ENCODE measurements at places on chromosomes 3 and 15.
A peak's percentile ranks its signal among the peaks of the same experiment; 100 is the strongest.

GRCh38 chr3:42014458-42014920 is 52.6 kb upstream of the ULK4 start:
- peak overlapping the region; percentile 58 for H3K27ac ChIP-seq
- DNase-seq, result no peak
- no peaks in the 10 kb centered on the region for H3K36me3 ChIP-seq
- H3K27me3 ChIP-seq, result peaks cover 7% of the 10 kb centered on the region
- peak overlapping the region; percentile 92 for H3K4me3 ChIP-seq

DNA sequence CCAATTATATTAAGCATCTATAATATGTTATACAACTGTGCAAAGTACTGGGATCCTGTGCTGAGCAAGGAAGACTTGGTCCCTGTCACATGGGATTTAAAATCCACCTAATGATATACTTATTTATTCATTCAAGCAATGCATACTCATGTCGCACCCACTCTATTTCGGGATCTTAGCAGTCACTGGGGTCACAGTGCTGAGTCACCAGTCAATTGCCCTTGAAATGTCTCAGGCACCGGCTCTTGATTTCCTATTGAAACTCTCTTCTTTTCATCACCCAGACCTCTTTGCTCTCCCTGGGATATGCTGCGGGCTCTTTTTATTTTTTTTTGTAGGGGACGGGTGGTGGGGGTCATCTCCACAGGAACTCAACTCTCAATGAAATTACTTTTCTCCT is 194.5 kb upstream of the GAP43 start:
- H3K27me3 ChIP-seq, result peaks cover 8% of the 10 kb centered on the region
- no peak overlapping the region for H3K4me3 ChIP-seq
- no peak overlapping the region for H3K27ac ChIP-seq
- no peak for DNase-seq
- no peaks in the 10 kb centered on the region for H3K36me3 ChIP-seq
- H3K4me1 ChIP-seq, result no peaks in the 10 kb centered on the region

GRCh38 chr3:185361920-185362319 is 1.0 kb upstream of the MAP3K13 start:
- H3K27me3 ChIP-seq, result peaks cover 64% of the 10 kb centered on the region
- no peak overlapping the region for H3K4me3 ChIP-seq
- no peak for DNase-seq
- no peak overlapping the region for H3K27ac ChIP-seq
- H3K4me1 ChIP-seq, result peaks cover 23% of the 10 kb centered on the region

GRCh38 chr3:77372018-77372417 is 332.1 kb downstream of the ROBO2 start:
- H3K4me3 ChIP-seq, result no peak overlapping the region
- peaks cover 3% of the 10 kb centered on the region for H3K27me3 ChIP-seq
- H3K36me3 ChIP-seq, result no peaks in the 10 kb centered on the region
- peaks cover 5% of the 10 kb centered on the region for H3K4me1 ChIP-seq

DNA sequence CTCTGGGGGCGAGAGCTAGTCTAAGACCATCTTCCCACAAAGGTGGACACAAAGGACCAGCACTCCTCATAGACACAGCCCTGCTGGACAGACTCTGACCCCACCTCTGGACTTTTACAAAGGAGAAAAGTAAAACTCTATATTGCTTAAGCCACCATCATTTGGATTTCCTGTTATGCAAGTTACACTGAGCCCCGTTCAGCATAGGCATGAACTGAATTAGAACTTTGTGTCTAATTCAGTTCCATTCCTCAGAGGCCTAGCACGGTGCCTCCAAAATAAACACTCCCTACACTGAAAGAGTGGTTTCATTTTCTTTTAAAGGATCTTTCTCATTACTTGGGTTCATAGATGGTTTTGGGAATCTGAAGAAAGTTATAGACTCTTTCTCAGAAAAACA is 79.2 kb upstream of the OCA2 start:
- H3K27ac ChIP-seq, result no peak overlapping the region
- no peak overlapping the region for H3K4me3 ChIP-seq
- H3K36me3 ChIP-seq, result peaks cover 57% of the 10 kb centered on the region

DNA sequence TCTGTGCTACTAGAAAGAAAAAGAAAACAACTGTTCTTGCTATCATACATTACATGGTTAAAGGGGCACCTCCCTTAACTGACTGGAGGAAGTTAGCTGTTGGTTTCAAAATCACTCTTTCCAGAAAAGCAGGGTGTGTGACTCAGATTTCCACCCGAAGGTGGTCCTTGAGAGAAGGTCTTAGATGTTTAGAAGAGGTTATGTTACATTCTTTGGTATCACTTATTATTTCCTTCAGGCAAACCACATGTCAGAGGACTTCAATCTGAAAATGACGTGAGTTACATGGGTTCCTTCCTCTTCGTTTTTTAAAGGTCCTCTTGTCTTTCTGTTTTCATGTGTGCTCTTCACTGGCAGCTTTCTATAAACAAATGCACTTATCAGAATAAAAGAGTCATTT is 307.9 kb upstream of the CBLB start:
- H3K4me1 ChIP-seq, result no peaks in the 10 kb centered on the region
- H3K36me3 ChIP-seq, result no peaks in the 10 kb centered on the region
- no peak for DNase-seq
- H3K27ac ChIP-seq, result peak overlapping the region; percentile 4
- no peaks in the 10 kb centered on the region for H3K27me3 ChIP-seq

- no peak for DNase-seq
- peaks cover 8% of the 10 kb centered on the region for H3K27me3 ChIP-seq
- no peak overlapping the region for H3K27ac ChIP-seq
- no peak overlapping the region for H3K4me3 ChIP-seq
Measured at GRCh38 chr3:23691357-23691895, 114.3 kb upstream of the UBE2E1 start.

GRCh38 chr3:168973206-168973605 is 690.3 kb downstream of the MECOM start:
- H3K27ac ChIP-seq, result no peak overlapping the region
- H3K27me3 ChIP-seq, result peaks cover 3% of the 10 kb centered on the region
- peaks cover 14% of the 10 kb centered on the region for H3K4me1 ChIP-seq
- DNase-seq, result no peak
- no peaks in the 10 kb centered on the region for H3K36me3 ChIP-seq

DNA sequence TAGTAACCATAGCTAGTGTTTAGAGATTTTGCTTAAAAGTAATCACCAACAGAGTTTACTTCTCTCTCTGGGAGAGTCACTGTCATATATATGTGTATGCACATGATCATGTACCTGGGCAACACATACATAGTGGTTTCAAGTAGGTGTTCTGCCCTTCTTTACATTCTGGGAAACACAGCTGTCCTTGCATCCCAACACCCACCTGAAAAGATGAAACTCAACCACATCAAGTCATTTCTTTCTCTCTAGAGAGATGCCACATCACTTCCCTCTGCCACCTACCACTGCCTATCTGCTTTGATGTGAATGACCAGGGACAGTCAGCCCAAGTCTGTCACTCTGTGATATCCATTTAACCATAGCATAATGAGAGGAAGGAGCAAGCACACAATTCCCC is 155.8 kb upstream of the GADL1 start:
- DNase-seq, result no peak
- H3K27me3 ChIP-seq, result peaks cover 2% of the 10 kb centered on the region
- peaks cover 10% of the 10 kb centered on the region for H3K4me1 ChIP-seq
- H3K36me3 ChIP-seq, result no peaks in the 10 kb centered on the region
- H3K4me3 ChIP-seq, result no peak overlapping the region

All from nephron progenitor cell (in vitro differentiated cells).